ENCODE measurements at places on chromosomes 5 and 9.

- DNase-seq, result no peak
These were observed 29.9 kb downstream of the IRX2 start for GRCh38 chr5:2721385-2722138.

GRCh38 chr9:126508171-126508591 is 105.5 kb upstream of the LMX1B start:
- DNase-seq, result no peak

- no peak for DNase-seq
These were observed 35.5 kb upstream of the B4GALT1 start for GRCh38 chr9:33202552-33203201.

- DNase-seq, result no peak
These were observed 59.5 kb downstream of the EBF1 start for GRCh38 chr5:159040181-159040580.

- DNase-seq, result no peak
These were observed 1740.9 kb downstream of the EFNA5 start for GRCh38 chr5:105929858-105930257.

DNA sequence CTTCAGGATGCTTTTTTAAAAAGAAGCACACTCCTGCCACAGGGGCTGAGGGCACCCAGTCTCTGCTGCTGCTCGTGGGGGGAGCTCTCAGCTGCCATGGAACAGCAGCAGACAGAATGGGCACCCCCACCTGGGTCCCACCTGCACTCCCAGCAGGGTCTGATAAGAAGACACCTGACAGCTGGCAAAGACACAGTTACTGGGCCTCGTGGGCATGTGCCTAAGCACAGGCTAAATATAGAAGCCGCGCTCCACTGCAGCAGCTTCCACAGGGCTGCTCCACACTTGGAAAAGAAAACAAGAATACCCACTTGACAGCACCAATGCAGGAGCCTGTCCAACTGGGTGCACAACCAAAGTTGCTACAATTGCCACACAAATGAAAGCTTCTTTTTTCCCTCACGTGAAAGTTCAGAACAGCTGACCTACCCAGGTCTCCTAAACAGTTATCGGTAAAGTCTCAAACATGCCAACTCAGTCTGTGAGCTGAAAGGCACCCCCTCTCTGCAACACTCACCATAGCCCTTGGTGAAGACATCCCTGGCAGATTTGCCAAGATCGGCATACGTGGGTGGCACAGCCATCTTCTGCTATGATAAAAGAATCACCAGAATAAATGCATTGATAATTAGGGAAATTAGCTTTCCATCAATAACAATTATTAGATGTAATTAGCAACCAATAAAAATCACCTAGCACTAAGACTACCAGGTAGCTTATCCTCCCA is 12.2 kb downstream of the VDAC1 start:
- no peak for DNase-seq

GRCh38 chr9:23464275-23464674 is 361.8 kb downstream of the ELAVL2 start:
- no peak for DNase-seq

DNA sequence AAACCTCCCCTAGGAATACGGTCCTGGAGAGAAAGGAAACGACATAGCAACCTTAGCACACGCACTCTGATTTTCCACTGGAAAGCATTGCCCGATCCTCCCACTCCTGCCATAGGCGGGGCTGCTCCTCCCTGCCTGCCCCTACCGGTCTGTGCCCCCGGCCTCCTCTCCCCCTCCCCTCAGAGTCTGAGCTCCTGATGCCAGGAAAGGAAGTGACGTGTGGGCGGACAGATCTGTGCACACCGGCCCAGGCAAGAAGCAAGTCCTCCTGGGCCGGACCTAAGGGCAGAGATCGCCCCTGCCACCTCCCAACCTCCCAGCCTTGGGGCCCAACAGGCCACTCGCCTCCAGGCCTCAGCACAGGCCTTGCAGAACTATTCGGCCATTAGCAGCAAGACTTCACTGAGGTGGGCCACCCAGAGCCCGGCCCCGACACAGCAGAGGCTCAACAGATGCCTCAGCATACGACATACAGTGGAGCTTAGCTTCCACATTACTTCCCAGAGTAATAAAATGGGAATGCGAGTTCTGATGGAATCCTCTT is 7.2 kb downstream of the NINJ1 start:
- no peak for DNase-seq

DNA sequence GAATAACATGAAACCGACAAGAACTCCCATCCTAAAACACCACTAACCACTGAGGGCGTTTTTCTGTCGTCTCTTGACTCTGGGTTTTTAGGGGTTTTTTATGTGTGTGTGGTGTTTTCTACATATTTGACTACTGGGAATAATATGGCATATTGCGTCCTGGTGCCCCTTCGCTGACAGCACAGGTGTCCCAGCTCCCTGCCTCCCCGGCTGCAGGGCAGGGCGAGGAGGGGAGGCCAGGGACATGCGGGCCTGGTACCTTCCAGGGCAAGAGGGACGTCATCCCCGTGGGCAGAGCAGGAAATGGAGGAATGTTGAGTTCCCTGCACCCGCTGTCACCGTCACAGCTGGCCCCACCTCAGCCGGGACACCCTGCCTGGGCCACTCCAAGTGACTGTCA is 34.8 kb downstream of the VAV2 start:
- DNase-seq, result no peak

DNA sequence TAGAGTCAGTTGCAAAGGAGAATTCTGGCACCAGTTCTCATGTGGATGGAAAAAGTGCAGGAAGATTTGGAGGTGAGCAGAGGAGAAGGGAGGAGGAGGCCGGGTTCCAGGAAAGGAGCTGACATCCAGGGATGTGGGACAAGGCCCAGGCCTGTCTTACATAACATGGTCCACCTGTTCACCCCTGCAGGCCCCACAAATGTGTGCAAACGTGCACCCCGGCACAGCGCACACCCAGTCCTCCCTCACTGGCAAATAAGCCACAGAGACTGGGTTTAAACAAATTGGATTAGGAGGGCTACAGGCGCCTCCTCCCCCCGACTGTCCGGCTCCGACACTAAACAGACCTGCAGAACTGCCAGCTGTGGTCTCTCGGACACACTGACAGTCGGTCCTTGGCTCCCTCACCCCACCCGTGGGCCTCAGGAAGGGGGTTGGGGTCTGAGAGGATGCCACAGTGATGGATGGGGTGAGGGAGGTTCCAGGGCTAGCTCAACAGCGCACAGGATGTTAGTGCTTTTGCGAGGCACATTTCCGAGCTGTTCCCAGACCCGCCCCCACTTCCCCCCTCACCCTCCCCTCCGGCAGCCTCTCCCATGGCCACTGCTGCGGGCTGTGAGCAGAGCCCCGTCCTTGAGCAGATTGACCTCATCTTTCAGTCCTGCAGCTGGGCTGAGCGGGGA is 43.4 kb upstream of the IL17B start:
- DNase-seq, result no peak

- no peak for DNase-seq
These were observed 126.1 kb downstream of the SV2C start for GRCh38 chr5:76209297-76209696.

- DNase-seq, result no peak
These were observed 252.3 kb upstream of the SLC24A2 start for GRCh38 chr9:20040991-20041696.
